Stimulated activated CD8-positive, alpha-beta memory T cell treated with anti-CD3 and anti-CD28 coated beads, Interleukin-4, amount 100 ng/mL, for 24 hours (primary cell): ENCODE measurements at places on chromosomes 13 and 19.

DNA sequence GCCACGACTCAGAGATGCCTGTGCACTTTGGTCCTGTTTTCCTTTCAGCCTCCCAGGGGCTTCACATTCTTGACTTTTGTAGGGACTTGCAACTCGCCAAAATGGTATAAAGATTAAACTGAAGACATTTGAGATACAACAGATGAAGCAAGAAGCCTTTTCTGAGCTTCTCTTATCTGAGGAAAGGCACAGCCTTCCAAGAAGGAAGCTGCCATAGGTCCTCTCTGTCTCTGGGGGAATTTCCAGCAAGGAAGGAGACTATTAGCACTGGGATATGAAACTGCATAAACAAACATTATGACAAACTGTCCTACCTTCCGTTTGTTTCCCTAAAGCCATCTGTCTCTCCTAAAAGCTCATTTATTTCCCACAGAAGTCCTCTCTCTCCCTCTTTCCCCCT lies 39.3 kb downstream of the TGDS start:
- DNase-seq: no peak

DNA sequence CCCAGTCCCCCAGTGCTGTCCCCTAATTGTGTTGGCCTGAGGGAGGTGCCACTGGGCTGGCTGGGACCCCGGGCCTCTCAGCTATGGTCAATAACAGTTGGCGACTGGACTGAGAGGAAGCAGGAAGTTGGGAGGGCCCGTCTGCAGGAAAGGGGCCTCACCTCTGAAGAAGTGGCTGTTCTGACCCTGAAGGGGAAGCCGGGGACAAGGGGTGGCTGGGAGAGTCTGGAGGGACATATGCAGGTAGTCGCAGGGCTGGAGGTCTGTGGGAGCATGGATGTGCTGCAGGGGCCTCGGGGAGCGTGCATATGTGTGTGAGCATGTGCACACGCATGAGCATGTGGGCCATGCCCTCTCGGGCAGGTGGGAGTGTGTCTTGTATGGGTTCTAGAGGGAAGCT lies 5.9 kb downstream of the PKN1 start:
- DNase-seq: no peak

GRCh38 chr19:33175156-33175782 lies 18.9 kb upstream of the LRP3 start:
- no peak for DNase-seq

DNA sequence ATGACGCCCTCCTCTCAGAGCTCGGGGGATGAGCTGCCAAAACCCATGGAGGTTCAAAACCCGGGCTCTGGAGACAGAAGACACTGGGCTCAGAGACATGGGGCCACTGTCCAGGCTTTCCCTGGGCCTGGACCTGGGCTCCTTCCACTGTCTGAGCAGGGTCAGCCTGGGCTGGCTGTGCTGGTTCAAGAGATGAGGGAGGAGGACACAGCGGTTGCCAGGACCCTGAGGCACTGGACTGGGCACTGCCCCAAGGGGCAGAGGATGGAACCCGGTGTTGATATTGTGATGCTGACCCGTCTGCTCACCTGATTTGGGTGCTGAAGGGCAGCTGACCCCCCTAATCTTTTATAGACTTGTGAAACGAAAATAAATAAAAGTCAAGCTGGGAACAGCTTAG lies 14.1 kb upstream of the SIGLEC11 start:
- DNase-seq: no peak

GRCh38 chr13:75180805-75181455 lies 301.0 kb downstream of the TBC1D4 start:
- DNase-seq: no peak

DNA sequence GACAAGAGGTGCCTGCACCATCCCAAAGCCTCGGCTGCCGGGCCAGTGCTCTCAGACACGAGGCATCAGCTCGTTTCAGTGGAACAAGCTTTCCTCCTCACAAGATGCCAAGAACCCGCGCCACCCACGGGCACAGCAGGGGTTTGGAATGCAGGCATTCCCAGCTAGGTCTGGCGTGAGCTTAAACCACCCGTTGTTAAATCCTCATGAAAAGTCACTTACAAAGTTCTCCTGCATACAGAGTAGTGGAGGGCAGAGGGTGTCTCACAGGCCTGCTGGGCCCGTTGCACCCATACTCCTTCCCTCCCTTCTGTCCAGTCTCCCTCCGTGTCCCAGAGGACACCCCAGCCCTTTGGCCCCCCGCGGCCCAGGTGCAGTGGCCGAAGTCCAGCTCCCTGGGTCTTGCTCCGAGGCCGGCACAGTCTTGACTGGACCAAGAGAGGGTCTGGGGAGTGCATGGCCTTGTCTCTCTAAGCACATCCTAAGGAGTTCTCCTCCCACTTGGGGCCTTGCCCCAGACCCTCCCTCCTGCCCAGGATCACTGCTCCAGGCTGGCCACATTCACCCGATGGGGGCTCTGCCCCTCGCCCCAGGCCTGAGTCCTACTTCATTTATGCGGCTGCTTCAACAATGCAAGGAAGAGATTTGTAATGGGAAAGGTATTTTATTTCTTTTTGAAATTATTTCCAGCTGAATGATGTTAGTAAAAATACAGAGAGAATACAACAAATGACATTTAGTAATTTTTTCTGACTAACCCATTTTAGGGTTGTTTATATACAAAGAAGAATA lies 35.2 kb upstream of the GRTP1 start:
- no peak for DNase-seq

DNA sequence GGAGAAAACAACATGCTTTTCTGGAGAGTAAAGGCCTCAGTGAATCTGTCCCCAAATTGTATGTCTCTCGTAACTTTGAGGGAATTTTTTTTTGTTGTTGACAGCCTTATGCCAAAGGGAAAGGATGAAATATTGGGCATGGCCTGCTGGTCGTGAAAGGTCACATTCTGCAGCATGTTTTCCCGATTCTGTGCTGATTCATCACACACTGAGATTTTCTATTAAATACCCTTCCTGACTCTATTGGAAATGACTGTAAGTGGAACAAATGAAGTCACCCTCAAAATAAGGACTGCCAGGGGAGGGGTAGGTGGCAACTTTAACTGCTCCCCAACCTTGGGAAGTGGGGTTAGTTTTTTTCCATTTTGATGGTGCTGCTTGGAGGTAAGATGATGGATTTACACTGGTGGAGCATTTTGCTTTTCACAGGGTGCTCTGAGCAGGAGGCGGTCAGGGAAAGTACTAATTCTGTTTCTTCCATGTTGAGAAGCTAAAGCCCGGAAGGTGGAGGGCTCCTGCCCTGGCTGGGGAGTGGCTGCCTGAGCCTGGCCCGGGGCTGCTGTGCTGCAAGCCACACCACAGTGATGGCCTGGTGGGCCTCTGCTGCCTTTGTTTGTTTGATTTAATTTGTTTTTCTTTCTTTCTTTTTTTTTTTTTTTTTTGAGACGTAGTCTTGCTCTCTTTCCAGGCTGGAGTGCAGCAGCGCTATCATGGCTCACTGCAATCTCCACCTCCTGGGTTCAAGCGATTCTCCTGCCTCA lies 116.8 kb upstream of the SPATA13 start:
- no peak for DNase-seq

- DNase-seq: no peak
Observed at GRCh38 chr13:36385489-36385888, 39.3 kb upstream of the SPART start.

- no peak for DNase-seq
Observed at GRCh38 chr19:28730791-28731512, 482.0 kb downstream of the UQCRFS1 start.

GRCh38 chr13:35684432-35684831 lies 207.9 kb upstream of the MAB21L1 start:
- no peak for DNase-seq

DNA sequence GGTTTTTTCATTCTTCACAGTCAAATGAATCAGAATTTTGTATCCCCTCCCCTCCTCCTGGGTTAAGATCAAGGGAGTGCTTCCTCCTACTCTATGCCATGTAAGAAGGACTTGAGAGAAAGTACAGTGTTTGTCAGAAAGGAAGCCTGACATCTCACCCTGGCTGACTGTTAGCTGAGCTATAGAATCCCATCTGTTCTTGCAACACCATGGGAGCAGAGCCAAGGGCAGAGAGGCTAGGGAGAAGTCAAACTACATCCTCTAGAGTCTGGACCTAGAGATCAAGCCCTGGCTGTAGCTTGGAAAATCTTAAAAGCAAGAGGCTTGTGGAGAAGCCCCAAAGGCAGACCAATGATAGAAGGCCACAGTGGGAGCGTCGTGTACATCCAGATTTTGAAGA lies 145.9 kb downstream of the OLFM4 start:
- no peak for DNase-seq

DNA sequence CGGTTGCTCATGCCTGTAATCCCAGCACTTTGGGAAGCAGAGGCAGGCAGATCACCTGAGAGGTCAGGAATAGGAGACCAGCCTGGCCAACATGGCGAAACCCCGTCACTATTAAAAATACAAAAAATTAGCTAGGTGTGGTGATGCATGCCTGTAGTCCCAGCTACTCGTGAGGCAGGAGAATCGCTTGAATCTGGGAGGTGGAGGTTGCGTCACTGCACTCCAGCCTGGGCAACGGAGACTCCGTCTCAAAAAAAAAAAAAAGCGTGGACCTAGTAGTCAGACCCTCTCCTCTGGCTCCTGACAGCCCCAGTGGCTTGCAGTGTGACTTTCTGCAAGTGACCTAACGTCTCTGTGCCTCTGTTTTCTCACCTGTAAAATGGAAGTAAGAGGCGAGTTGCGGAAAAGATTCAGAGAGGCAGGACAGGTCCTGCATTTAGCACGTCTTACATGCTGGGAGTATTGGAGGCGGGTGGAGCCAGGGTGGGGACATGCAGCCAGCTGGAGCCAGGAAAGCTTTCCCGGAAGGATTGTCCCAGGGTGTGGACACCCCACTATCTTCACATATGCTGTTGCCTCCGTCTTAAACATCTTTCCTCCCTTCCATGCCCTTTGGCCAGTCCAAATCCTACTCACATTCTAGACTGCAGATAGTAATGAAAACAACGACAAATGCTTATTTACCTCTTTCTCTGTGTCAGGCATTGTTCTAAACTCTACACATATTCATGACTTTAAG lies 2.9 kb downstream of the TUBB4A start:
- no peak for DNase-seq

DNA sequence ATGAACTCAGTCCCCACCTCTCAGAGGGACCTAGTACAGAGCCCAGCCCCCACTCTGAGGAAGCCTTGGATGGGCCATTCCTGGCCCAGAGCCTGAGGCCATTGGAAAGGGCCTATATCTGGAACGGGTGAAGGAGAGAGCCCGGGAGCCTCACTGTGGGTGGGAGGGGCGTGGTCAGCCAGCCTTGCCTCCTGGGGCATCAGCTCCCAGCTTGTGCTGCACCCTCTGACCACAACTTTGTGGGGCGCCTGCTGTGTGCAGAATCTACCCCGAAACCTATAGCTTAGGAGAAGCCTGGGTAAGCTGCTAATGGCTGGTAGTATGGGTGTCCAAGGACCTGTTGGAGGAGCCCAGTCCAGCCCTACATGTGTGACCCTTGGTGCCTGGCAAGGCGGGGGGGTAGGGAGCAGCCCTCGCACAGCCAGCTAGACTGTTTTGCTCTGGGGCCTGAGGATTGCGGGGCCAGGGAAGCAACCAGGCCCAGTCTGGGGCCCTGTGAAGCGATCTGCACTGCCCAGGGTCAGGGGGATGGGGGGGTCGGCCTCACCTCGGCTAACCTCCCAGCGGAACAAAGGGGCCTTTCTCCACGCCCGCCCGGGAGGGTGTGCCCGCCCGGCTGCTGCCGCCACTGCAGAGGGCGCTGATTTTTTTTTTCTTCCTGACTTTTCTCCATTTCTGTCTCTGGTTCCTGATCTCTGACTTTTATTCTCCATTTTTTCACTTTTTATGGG lies 42.3 kb downstream of the LYL1 start:
- no peak for DNase-seq

DNA sequence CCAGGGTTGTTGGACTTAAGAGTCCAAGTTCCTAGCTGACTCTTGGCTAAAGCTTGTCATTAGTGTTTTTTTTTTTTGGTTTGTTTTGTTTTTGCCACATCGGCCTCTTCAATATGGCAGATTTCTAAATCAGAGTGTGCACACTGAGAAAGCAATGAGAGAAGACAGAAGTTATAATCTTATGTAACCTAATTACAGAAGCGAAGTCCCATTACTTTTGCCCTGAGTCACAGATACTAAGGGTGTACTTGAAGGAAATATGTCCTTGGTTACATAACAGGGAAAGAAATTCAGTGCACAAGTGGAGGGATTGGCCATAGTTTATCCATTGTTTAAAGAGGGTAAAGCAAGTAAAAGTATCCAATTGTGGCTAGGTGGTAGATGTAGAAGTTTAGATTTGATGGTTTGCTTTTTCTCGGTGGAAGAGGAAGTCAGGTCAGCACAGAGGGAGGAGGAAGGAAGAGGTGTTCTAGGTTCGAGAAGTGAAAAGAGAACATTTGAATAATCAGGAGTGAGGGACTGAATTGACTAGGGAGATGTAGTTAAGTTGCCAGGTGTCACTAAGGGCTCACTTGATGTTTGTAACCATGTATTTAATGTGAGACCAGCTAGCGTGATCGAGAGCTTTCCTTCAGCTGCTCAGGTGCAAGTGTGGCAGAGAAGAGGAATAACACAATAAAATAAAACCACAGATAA lies 12.2 kb downstream of the GTF2F2 start:
- no peak for DNase-seq

GRCh38 chr13:47170971-47171370 lies 274.1 kb upstream of the HTR2A start:
- DNase-seq: no peak

- DNase-seq: peak; percentile 77
Observed at GRCh38 chr19:3275583-3276340, 51.3 kb downstream of the CELF5 start.

DNA sequence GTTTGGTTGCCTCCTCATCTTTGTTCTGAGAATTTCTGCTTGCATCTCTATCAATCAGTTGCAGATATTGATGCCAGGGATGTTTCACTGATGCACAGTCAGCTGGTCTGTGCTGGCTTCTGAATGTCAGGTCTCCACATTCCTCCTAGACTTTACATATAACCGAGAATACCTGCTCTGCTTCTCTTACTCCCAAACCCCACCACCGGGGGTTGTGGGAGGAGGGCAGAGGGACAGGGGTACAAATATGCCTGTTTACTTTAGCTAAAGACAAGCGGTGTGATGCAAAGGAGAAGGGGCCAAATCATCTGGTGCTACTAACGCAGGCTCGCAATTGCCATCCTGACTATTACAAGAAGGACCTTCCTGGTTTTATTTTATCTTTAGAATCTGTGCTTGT lies 17.4 kb upstream of the KLHL1 start:
- no peak for DNase-seq

DNA sequence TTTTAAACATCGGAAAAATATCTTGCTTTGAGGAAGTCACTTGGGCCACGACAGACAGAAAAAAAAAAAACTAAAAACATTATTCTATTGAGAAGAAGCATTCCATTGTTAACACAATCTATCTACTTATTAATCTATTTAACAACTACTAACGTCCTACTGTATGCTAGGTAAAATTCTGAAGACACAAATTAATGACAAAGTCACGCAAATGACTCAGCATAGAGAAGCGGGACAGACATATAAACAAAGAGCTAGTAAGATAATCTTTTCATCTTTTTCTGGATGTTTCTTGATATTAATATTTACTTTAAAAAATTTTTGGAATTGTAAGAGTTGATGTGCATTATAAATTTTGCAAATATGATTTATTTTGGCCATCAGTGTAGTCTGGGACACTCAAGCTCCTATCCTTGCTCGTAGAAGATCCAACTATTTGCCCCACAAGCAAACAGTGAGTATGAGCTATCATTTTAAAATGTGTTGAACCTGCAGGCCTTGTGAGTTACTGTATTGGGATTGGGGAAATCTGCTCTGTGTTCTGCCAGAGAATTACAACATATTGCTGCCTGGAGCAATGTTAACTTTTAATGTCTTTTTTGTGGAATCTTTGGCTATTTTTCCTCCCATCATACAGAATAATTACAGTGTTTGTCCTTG lies 109.1 kb downstream of the PCDH9 start:
- no peak for DNase-seq

GRCh38 chr19:19461671-19462622 lies 53.4 kb downstream of the TSSK6 start:
- no peak for DNase-seq
